ENCODE measurements at places on chromosomes 2 and 18.

- DNase-seq: no peak
These were observed 139.6 kb upstream of the MYCN start for GRCh38 chr2:15800495-15801329.

- no peak for DNase-seq
These were observed 84.4 kb downstream of the POLE4 start for GRCh38 chr2:75042823-75043222.

GRCh38 chr18:59565957-59566356 is 131.3 kb downstream of the CCBE1 start:
- no peak for DNase-seq

- DNase-seq: no peak
These were observed 29.0 kb downstream of the CENPO start for GRCh38 chr2:24822049-24822706.

GRCh38 chr2:213500881-213501280 is 216.6 kb downstream of the SPAG16 start:
- no peak for DNase-seq

DNA sequence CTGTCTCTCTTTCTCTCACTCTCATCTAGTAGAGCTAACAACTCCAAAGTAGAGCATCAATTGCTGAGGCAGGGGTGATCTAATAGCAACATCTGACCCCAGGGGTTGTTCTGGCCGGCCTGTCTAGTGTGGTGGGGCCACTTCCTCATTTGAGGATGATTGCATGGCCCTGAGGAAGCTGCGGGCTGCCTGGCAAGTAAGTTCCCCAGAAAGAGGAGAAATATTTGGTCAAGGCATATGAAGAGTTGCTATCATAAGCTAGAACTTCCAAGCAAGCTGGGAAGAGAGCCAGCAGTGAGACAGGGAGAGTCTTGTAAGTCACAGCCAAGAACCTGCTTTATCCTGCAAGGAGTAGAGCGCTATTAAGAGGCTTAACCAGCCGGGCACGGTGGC is 50.8 kb upstream of the TMEM87B start:
- no peak for DNase-seq

- DNase-seq: no peak
These were observed 14.0 kb upstream of the ELAC1 start for GRCh38 chr18:50953822-50954221.

- DNase-seq: no peak
These were observed 119.2 kb downstream of the ANTXR1 start for GRCh38 chr2:69131983-69132675.

GRCh38 chr18:48728204-48728833 is 189.5 kb downstream of the CTIF start:
- no peak for DNase-seq

GRCh38 chr2:220168891-220169546 is 541.6 kb downstream of the SLC4A3 start:
- DNase-seq: no peak
